Breast epithelium (tissue), 4 donors: ENCODE measurements at places on chromosomes 4 and X. TPM values are rescaled to one million over a fixed set of nuclear protein-coding genes. Genes with fewer than 3 reads are reported as not detected.

GRCh38 chrX:153861733-153862310 is 24.2 kb downstream of the L1CAM start:
- H3K27me3 ChIP-seq: peaks cover 65% of the 10 kb centered on the region
- no peak overlapping the region for H3K27ac ChIP-seq
- no peaks in the 10 kb centered on the region for H3K4me1 ChIP-seq
- no peak for DNase-seq
- no peaks in the 10 kb centered on the region for H3K36me3 ChIP-seq
- H3K4me3 ChIP-seq: no peak overlapping the region

DNA sequence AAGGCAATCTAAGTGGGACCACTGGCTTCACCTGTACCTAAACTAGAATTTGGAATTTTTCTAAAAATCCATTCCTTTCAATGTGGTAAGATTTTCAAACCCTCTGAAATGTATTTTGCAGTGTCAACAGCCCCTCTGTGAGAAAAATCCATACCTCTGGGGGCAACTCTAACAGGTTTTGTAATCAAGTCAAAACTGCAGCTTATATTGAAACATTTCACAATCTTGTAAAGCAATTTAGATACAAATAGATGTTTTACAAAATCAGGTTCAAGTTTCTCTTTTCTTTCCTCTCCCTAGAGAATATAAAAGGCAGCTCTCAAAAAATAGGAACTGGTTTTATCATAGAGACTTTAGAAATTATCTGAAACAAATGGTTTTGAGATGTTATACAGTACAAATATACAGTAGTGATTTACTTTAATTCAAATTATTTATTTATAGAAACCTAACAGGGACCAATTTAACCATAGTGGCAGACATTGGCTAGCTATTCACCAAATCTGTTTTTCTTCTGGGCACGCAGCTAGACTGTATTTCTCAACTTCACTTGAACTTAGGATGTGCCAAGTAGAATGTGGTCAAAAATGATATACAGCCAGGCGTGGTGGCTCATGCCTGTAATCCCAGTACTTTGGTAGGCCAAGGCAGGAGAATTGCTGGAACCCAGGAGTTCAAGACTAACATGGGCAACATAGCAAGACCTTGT is 36.3 kb upstream of the SPINK2 start:
- no peaks in the 10 kb centered on the region for H3K4me1 ChIP-seq
- H3K36me3 ChIP-seq: no peaks in the 10 kb centered on the region
- DNase-seq: no peak
- H3K27me3 ChIP-seq: no peaks in the 10 kb centered on the region
- H3K4me3 ChIP-seq: no peak overlapping the region

DNA sequence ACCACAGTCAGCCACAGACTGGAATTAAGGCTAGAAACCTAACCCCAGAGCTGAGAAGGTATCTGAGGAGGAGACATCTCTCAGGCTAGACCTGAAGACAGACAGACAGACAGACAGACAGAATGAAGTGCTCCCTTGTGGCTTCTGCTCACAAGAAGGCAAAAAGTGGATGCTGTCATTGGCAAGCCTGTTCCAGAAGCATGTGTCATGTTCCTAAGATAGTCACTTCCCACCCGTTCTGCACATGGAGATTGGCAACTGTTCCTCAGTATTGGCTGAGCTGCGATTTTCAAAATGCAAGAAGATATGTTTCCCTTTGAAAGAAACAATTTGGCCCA is 166.4 kb downstream of the NSUN7 start:
- no peaks in the 10 kb centered on the region for H3K4me1 ChIP-seq
- no peak overlapping the region for H3K4me3 ChIP-seq
- no peaks in the 10 kb centered on the region for H3K27me3 ChIP-seq
- H3K27ac ChIP-seq: no peak overlapping the region

DNA sequence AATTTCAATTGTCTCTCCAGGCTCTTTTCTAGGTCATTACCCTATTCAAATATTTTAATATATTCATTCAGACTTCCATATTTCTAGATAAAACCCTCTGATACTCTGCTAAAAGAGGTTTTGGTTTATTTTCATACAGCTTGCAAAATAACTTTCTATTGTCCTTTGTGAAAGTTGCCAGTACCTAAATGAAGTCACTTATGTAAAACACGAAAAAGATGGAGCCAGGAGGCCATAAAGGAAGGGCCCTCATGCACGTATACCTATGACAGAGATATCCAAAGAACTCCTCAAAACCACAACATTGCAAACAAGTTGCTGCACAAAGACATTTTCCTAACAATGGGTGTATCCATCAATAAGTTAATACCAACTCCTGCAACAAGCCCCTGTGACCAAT is 25.7 kb upstream of the ELOVL6 start:
- no peak overlapping the region for H3K4me3 ChIP-seq
- no peaks in the 10 kb centered on the region for H3K27me3 ChIP-seq
- H3K36me3 ChIP-seq: no peaks in the 10 kb centered on the region
- no peaks in the 10 kb centered on the region for H3K4me1 ChIP-seq
- H3K27ac ChIP-seq: no peak overlapping the region
- no peak for DNase-seq

- H3K36me3 ChIP-seq: no peaks in the 10 kb centered on the region
- no peaks in the 10 kb centered on the region for H3K4me1 ChIP-seq
- H3K27me3 ChIP-seq: peaks cover 5% of the 10 kb centered on the region
- no peak overlapping the region for H3K4me3 ChIP-seq
- no peak overlapping the region for H3K27ac ChIP-seq
These were observed 108.3 kb upstream of the KLHL4 start for GRCh38 chrX:87409113-87409841.

- H3K4me3 ChIP-seq: no peak overlapping the region
- DNase-seq: no peak
- H3K27ac ChIP-seq: no peak overlapping the region
- no peaks in the 10 kb centered on the region for H3K27me3 ChIP-seq
These were observed 101.2 kb downstream of the TMEM164 start for GRCh38 chrX:110104078-110104477.

Gene TASL
- 0.66 TPM for total RNA-seq

DNA sequence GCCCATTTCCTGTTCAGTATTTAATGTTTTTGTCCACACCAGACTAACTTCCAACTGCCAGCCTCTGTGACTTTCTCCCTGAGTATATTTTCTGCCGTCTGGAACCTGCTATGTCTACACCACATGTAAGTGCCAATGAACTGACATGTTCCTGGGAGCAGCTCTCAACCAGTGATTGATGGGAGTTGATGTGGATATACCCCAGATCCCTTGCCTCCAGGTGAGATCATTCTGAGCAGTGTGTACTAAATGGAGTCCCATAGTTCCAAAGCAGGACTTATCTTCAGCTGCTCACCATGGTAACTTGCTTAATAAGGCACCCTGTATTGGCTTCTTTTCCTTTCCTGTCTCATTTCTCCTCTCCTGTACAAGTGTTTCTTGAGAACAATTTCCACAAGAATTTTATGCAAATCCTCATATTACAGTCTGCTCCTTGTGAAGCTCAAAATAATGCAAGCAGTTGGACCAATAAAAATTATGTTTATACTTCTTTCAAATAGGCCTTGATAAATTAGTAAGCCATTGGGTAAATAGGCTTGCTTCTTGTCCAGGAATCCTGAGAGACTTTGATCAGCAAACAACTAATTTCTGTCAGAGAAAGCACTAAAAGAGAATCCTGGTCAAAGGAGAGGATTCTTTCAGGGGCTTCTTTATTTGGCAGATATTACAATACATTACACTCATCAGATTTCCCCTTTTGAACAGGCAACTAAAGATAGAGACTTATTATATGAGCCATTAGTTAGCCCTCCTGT is 911.7 kb upstream of the NDST4 start:
- no peak for DNase-seq
- H3K27ac ChIP-seq: no peak overlapping the region
- H3K4me3 ChIP-seq: no peak overlapping the region
- H3K27me3 ChIP-seq: no peaks in the 10 kb centered on the region
- H3K36me3 ChIP-seq: no peaks in the 10 kb centered on the region

- DNase-seq: no peak
- H3K27ac ChIP-seq: peak overlapping the region; percentile 72
- no peaks in the 10 kb centered on the region for H3K36me3 ChIP-seq
- no peaks in the 10 kb centered on the region for H3K27me3 ChIP-seq
- no peak overlapping the region for H3K4me3 ChIP-seq
These were observed 5.3 kb upstream of the OPHN1 start for GRCh38 chrX:68438575-68438974.

- H3K36me3 ChIP-seq: no peaks in the 10 kb centered on the region
- no peaks in the 10 kb centered on the region for H3K4me1 ChIP-seq
- H3K27me3 ChIP-seq: peaks cover 25% of the 10 kb centered on the region
- H3K4me3 ChIP-seq: no peak overlapping the region
- H3K27ac ChIP-seq: no peak overlapping the region
These were observed 90.4 kb downstream of the COL4A6 start for GRCh38 chrX:108347800-108348199.

Gene PRKG2
- 3.5 TPM for total RNA-seq

GRCh38 chr4:52290466-52290865 is 239.4 kb downstream of the SPATA18 start:
- no peak for DNase-seq
- no peak overlapping the region for H3K27ac ChIP-seq
- no peak overlapping the region for H3K4me3 ChIP-seq
- H3K4me1 ChIP-seq: no peaks in the 10 kb centered on the region

- H3K36me3 ChIP-seq: no peaks in the 10 kb centered on the region
- no peak overlapping the region for H3K4me3 ChIP-seq
- no peaks in the 10 kb centered on the region for H3K4me1 ChIP-seq
- H3K27me3 ChIP-seq: no peaks in the 10 kb centered on the region
These were observed 31.0 kb downstream of the XK start for GRCh38 chrX:37716602-37717001.

Gene LINC00632
- 133 TPM for total RNA-seq

DNA sequence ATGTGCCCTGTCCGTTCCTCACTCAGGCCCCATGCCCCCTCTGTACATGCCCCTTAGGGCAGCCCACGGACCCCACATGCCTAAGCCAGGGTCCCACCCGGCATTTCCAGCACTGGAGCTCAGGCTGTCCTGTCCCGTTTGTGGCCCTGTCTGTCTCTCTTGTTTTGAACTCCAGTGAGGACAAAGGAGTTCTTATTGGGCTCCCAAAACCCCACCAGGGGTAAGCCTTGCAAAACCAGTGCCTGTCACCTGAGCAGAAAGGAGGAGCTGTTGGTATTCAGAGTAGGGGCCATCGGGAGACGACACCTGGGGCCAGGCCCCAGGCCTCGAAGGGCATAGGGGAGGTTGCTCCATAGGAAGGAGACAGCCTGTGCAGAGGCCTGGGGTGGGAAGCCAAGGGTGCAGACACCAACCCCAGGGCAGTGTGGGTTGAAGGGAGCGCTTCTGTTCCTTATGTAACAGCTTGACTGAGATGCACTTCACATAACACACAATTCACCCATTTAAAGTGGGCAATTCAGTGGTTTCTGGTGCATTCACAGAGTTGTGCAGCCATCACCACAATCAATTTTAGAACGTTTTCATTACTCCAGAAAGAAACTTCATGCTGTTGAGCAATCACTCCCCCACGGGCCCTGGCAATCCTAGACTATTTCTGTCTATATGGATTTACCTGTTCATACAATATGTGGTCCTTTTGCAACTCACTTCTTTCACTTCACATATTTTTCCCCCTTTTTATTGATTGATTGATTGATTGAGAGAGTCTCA is 31.7 kb downstream of the MAN2B2 start:
- no peaks in the 10 kb centered on the region for H3K27me3 ChIP-seq
- no peaks in the 10 kb centered on the region for H3K4me1 ChIP-seq

GRCh38 chr4:150098214-150098613 is 20.0 kb downstream of the DCLK2 start:
- DNase-seq: no peak
- no peak overlapping the region for H3K27ac ChIP-seq
- no peaks in the 10 kb centered on the region for H3K4me1 ChIP-seq
- no peaks in the 10 kb centered on the region for H3K36me3 ChIP-seq

Gene IL2
- total RNA-seq: not detected

Gene SUPT20HL2
- not detected for total RNA-seq

DNA sequence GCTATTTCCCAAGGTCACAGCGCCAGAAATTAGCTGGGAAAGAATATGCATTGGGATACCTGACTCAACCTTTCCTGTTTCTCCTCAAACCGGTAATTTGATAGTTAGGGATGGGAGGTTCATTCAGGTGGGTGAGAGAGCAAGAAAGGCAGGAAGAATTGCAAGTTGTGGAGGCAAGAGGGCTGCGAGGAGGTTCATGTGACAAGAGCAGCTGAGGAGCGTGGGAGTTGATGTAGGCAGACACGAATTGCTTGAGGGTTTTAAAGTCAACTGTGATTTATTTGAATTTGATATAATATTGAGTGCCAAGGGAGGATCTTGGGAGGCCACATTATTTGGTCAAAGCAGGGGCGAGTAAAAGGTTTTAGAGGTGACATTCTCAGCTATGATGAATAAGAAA is 329.0 kb downstream of the STIM2 start:
- H3K36me3 ChIP-seq: no peaks in the 10 kb centered on the region
- DNase-seq: no peak
- H3K4me1 ChIP-seq: no peaks in the 10 kb centered on the region
- no peak overlapping the region for H3K27ac ChIP-seq
- no peaks in the 10 kb centered on the region for H3K27me3 ChIP-seq

- no peaks in the 10 kb centered on the region for H3K27me3 ChIP-seq
- H3K4me1 ChIP-seq: no peaks in the 10 kb centered on the region
- no peak overlapping the region for H3K27ac ChIP-seq
- H3K36me3 ChIP-seq: no peaks in the 10 kb centered on the region
- no peak overlapping the region for H3K4me3 ChIP-seq
- DNase-seq: no peak
These were observed 141.9 kb upstream of the FAM241A start for GRCh38 chr4:112003231-112003907.

DNA sequence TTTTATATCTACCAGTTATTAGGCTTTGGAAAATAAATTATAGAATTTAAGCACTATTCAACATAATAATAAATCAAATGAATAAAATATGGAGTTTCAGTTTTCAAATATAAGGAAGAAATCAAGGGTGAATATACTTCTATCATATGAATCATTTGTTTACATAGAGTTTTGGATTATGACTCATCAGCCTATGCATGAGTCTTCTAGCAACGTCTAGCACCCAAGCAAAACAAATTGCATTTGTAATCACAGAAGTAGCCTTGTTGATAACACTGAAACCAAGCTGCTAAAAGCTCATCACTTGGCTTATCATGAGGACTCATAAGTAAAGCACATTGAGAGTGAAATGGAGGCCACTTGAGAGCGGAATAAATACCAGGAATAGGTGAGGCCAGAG is 434.6 kb downstream of the PCDH11X start:
- no peaks in the 10 kb centered on the region for H3K27me3 ChIP-seq
- H3K27ac ChIP-seq: no peak overlapping the region
- no peak overlapping the region for H3K4me3 ChIP-seq
- DNase-seq: no peak
